Cerebellar nuclear complex (tissue), 1 donor: ENCODE measurements at places on chromosomes 16 and 17.

- no peak for DNase-seq
Observed at GRCh38 chr17:43406676-43407645, 8.2 kb downstream of the ARL4D start.

DNA sequence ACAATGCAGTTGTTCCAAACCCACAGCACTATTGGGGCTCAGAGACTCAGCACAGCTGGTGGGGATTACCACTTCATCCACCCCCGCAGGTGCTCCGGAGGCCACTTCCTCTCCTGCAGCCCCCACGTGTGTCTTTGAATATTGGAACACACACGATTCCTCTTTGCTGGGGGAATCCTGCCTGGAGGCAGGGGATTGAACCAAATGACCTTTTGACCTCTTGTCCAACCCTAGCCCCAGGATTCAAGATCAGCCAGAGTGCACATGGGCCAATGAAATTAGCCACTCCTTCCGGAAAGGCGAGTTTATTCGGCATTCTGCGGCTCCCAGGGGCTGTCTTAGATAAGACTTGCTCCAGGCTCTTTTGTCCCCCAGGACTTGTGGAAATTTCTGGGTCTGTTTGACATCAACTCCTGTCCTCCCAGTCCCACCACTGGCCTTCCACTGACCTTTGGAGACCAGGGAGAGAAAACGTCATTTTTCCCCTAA, 350.2 kb downstream of the FOXL1 start:
- DNase-seq: no peak

- no peak for DNase-seq
Observed at GRCh38 chr17:62818526-62818925, 10.4 kb upstream of the MARCHF10 start.

DNA sequence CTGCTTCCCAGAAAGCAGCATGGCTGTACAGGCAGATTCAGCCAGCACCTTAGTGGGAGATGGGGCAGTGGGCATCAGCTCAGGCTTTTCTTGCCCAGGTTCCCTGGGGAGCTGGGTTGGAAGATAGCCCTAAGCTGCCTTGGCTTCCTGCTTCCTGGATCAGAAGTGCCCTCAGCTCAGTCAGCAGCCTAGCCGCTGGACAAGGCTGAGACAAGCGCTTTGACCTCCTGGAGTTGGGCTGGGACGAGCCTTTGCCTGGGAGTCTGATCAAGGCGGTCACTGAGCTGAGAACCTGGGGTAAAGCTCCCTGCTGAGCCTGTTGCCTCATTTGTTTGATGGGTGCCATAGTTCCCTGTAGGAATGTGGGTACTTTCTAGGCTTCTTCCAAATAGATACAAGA, 190.0 kb downstream of the RAB11FIP4 start:
- DNase-seq: no peak

GRCh38 chr16:23175651-23176050, 6.9 kb upstream of the SCNN1G start:
- DNase-seq: no peak

DNA sequence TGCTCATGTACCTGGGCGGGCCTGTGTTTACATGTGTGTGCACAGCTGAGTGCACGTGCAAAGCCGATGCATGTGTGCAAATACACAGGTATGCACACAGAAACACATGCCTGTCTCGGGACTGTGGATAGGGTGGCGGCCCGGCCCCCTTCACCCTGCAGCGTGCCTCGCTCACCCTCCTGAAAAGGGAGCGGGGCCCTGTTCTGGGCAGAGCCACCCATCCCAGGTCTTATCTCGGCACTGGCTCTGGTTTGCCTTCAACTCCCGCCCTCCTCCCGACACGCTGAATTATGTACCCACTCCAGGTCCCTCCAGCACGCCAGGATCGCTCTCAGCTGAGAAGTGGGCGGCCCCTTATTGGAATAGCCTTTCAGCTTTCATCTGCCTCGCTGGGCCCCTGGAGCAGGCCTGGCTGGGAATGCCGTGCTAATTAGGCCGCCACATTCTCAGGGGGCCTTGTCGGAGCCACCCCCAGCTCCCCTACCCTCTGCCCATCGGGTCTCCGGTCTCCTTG, 77.8 kb downstream of the RTN4RL1 start:
- DNase-seq: no peak
